IMR-90 (cell line): ENCODE measurements at places on chromosomes 16 and 17. TPM values are rescaled to one million over a fixed set of nuclear protein-coding genes. Genes with fewer than 3 reads are reported as not detected.
A peak's percentile ranks its signal among the peaks of the same experiment; 100 is the strongest.

GRCh38 chr16:97822-98221 lies 19.8 kb downstream of the MPG start:
- peak; percentile 53 for DNase-seq

DNA sequence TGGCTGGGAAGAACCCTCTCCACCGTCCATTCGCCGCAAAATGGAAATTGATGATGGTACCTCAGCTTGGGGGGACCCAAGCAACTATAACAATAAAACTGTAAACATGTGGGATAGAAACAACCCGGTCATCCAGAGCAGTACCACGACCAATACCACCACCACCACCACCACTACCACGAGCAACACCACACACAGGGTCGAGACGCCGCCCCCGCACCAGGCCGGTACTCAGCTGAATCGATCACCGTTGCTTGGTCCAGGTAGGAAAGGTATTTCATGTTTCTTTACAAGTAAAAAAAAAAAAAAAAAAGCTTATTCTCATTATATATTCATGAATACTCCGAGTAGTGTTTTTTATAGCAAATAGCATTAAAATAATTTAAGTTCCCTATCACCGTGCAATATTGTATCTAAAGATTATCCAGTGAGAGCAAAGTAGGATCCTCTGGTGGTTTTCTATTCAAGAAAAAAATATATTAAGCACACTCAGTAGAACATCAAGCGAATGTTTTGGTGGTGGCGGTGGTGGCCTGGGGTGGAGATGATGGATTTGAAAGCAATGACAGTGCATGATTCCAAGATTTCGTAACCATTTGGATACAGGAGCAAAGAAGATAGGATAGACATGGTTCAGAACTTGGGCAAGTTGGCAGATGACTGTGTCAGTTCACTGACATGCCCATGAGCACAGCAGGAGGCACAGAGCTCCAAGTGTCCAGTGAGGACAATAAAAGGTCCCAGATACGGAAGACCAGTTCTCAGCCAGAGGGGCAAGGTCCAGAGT lies 77.2 kb downstream of the TMC6 start:
- DNase-seq = no peak

Gene WIPF2
- total RNA-seq = 2.0 and 2.8 TPM in 2 replicates

DNA sequence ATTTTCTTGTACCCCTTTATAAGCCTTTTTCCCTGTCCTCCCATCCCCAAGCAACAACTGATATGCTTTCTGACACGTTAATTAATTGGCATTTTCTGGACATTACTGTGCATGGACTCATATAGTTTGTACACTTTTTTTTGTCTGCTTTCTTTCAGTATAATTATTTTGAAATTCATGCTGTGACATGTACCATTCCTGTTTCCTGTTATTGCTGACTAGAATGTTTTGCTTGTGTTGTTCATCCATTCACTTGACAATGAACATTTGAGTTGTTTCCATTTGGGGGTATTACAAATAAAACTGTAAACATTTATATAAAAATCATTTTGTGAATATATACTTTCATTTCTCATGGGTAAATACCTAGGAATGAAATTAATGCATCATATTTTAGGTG lies 50.6 kb downstream of the RBBP6 start:
- DNase-seq = no peak

DNA sequence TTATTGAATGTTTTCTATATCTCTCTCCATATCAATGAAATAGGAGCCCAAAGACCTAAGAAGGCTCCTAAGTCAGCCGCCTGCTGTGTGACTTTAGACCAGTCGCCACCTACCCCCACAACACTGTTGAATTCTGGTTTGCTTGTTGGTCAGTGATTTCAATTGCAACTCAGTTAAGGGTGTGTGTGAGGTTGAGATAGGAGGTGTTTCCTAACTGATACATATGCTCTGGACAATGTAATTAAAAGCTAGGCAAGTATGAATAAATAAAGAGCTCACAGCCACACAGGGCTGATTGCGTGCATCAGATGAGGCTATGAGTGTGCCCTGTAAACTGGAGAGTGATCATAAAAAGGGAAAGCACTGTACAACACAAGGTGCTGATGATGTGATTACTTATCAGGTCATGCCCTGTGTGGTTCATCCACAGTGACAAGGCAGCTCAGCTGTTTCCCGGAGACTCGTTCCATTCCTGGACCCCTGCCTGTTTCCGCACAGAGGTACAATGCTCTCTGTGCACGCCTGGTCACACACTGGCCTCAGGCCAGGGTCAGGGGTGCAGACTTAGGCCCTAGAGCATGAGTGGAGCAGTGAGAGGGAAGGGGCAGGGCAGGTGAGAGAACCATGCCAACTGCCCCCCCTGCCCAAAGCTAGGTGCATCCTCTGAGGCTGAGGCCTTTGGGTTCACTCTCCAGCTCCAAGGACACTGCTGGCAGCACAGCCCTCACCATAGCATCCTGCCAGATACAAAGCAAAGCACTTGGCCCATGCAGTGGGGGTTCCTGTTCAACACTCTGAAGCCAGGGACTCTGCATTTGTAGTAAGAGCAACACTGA lies 3.3 kb upstream of the KRT35 start:
- peak; percentile 37 for DNase-seq

- peak; percentile 89 for DNase-seq
Measured at GRCh38 chr17:77233635-77234334, 93.0 kb downstream of the SEC14L1 start.

GRCh38 chr17:8506145-8506544 lies 70.5 kb downstream of the NDEL1 start:
- no peak for DNase-seq

DNA sequence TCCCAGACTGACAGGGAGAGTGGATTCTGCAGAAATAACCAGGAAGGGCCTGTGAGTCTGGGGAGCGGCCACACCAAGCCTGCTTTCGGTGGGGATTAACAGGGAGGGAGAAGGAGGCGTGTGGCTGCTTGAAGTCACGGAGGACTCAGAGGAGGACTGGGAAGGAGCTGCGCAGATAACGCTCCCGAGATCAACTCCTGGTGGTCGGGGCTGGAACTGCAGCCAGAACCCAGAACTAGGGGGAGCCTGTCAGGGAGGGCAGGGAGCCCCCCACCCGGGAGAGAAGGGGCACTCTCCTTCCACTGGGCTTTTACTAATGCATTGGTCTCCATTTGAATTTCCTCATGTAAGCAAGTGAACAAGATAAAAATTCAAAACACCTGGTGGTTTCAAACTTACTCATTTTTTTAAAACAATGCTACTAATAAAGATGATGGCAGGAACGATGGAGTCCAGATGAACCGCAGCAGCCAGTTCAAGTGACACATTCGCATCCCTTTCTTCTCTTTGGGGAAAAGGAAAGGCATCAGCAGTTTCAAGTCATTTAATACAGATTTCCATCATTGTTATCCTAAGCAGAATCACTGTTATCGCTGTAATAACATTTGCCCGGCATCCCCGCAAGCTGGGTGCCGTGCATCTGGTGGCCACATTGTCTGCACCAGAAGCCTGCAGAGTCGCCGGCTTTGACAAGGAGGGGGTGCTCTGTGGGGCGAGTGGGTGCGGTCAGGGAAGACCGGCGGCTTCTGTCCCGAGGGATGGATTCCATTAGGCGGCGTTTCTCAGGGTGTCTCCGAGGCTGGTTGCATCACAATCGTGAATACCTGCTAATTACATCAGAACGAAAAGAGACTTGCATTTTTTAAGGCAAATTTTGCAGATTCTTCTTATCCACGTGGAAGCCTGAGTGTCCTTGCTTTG lies 183.0 kb downstream of the FOXL1 start:
- DNase-seq = peak; percentile 68

- DNase-seq = peak; percentile 99
Measured at GRCh38 chr17:63275318-63275970, 170.7 kb downstream of the CYB561 start.

Gene WSCD1
- total RNA-seq = under 0.01 TPM in 1 of 2 replicates, not detected in the other

Gene GRAP
- total RNA-seq = under 0.01 TPM in 1 of 2 replicates, not detected in the other

Gene ERN1
- 2.2 and 2.7 TPM in 2 replicates for total RNA-seq

- DNase-seq = no peak
Measured at GRCh38 chr17:22460461-22461063, 768.2 kb downstream of the KCNJ18 start.

DNA sequence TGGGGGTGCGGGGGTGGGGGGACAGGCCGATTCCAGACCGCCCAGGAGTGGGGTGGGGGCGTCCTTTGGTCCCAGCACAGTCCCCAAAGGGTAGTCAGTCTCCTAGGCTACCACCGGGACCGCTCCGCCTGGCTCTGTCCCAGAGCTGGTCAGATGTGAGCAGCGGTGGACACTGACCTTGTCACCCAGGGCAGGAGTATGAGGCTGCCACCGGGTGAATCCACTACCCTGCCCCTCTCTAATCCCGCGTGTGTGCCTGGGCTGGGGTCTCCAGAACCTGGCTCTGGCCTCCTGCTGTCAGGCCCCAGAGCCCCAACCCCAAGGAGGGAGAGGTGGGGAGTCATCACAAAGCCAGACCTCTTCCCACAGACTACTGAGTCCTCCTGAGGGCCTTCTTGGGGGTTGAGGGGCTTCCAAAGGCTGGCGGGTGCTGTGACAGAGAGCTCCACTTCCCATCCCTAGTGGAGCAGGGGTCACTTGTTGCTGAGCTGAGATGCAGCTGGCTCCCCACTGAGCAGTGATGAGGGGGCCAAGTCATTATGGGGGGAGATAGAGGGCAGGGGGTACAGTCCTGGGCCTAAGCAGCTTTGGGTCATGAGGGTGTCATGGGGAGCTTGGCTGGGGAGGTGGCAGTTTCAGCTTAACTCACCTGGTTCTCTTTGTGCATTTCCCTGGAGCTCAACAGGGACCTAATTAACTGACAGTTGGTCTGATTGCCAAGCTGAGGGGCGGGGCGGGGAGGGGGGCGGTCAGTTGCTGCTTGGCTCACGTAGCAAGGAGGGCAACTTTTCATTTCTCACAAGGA lies 1.2 kb downstream of the PPP1R1B start:
- no peak for DNase-seq
